ENCODE measurements at places on chromosomes 3 and 15. TPM values are rescaled to one million over a fixed set of nuclear protein-coding genes. Genes with fewer than 3 reads are reported as not detected.
A peak's percentile ranks its signal among the peaks of the same experiment; 100 is the strongest.

DNA sequence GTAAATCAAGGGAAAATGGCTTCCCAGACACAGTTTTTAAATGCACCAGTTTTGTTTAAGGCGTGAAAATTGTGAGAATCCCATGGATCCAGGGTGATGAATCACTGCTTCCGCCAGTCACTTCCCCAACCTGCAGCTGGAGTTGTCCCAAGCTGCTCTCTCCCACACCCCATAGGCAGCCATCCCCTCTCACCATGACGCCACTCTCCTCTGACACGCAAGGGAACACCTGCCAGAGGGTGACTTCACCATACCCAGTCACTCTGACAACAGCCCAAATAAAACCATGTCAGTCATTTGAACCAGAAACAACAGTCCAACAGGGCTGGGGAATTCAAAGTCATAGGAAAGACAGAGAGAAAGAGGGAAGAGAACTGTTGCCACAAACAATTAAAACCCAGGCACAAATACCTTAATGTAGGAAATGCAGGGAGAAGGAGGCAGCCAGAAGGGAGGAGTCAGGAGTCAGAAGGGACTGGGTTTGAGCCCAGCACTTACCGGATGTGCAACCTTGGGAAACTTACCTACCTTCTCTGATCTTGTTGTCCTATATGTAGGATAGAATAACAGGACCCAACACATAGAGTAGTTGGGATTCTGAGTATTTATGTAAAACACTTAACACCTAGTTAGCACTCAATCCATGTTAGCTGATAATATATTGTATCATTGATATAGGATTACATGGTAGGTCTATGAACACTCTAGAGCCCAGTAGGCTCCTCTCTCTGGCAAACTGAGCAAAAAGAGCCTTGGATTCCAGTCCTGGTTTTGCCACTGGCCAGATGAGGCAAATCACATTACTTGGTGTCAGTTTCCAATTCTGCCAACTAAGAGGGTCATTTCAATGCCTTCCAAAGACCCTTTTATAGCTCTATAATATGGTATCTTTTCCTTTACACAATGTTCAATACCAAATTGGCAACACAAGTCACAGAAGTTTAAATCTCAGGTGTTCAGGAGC, 326.3 kb upstream of the ICE2 start:
- DNase-seq, result no peak

- no peak for DNase-seq
These were observed 134.8 kb downstream of the PDE8A start for GRCh38 chr15:85116494-85116893.

DNA sequence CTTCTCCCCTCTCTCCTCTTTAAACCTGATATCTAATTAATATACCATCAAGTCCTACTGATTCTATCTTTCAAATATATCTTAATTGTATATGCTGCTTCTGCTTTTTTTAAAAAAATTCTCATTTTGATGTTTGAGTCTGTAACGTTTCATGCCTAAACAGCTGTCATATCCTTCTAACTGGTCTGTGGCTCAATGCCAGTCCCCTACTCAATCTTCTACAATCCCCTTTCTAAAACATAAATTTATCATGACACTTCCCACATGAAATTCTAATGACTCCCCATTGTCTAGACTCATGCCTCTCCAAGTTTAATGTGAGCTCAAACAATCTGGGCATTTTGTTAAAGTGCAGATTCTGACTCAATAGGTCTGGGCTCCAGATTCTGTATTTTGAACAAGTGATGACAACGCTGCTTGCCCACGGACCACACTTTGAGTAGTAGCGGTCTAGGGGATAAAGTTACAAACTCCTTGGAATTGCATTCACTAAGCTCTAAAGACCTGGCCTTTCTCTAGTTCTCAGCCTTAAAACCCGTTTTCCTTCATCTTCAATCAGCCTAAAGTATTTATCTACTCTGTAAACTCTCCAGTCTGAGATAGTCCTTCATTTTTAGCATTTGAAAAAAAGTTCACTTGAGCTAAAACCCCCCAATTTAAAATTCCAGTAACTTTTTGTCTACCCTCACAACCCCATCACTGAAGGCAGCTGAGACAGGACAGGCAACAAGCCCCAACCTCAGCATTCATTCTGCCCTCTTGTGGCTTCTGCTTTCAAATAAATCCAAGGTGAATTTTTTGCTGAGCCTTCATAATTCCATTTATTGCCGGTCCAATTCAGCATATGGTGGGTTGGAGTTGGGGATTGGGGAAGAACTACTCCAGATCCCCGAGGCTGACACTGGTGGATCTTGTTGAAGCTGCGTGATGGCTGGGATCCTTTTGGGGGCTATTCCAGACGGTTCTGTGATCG, 88.1 kb upstream of the THRB start:
- DNase-seq, result no peak

DNA sequence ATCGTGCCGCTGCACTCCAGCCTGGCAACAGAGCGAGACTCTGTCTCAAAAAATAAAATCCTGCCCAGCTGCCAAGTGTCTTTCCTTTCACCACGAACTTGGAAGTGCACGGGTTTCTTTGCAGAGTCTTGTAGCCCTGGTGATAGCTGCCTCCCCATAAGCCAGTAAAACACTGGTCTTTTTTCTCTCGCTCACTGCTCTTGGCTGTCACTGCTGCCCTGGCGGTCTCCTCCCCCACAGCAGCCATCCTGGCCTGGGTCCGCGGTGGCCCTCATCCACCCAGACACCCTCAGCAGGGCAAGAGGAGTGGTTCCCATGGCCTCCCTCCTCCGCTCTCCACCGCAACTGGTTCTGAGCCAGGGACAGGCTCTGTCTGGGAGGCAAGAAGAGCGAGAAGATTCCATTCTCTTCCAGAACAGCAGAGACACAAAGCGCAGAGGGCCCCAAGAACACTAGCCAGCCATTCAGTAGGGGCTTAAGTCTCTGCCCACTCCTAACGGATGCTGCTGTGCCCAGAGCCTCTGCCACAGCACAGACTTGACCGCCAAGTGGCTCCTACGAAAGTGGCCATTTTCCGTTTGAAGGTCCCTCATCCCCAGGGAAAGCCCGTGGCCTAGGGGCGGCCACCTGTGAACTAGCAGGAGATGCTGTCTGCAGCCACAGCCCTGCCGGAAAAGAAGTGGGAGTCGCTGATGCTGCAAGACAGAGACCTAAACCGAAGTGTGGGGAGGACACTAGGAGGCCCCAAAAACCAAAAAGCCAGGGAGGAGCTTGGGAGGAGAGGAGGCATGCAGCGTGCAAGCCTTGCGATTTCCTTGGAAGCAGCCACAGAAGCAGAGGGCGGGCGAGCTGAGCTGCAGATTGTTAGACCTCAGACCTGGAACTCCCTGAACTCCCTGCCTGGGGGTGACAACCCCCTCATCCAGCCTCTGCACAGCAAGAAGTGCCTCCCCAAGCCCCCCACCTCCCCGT, 44.1 kb downstream of the KLHL25 start:
- DNase-seq, result no peak

DNA sequence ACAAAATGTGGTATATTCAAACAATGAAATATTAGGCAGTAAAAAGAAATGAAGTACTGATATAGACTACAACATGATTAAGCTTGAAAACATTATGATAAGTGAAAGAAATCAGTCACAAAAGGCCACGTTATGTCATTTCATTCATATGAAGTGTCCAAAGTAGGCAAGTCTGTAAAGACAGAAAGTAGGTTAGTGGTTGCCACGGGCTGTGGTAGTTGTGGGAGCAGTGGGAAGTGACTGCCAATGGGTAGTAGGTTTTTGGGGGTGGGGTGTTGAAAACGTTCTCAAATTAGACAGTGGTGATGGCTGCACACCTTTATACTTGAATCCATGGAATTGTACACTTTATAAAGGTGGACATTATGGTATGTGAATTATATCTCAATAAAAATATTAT, 12.1 kb downstream of the GALNT15 start:
- DNase-seq, result no peak

GRCh38 chr15:61750271-61751084, 309.8 kb downstream of the VPS13C start:
- peak; percentile 64 for DNase-seq

GRCh38 chr3:78871048-78871447, 896.8 kb downstream of the ROBO1 start:
- no peak for DNase-seq

GRCh38 chr3:40247714-40248454, 61.6 kb upstream of the EIF1B start:
- DNase-seq, result no peak

GRCh38 chr3:142285083-142285517, 59.7 kb upstream of the GK5 start:
- no peak for DNase-seq

DNA sequence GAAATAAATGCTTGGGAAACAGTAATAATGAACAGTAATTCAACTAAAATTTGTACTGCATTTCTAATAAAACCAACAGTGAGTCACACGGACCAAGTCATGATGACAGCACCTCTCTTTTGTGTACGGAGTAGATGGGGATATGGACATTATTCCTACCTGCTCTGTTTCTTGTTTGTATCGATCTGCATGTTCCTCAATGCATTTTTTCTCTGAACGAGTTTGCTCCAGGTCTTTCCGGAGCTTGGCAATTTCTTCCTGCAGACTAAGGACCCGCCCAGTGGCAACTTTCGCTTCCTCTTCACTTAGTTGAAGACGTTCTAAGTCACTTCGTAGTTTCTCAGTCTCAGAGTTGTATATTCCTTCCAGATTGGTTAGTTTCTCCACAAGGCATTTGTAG, 74.4 kb upstream of the MYO5C start:
- peak; percentile 57 for DNase-seq

DNA sequence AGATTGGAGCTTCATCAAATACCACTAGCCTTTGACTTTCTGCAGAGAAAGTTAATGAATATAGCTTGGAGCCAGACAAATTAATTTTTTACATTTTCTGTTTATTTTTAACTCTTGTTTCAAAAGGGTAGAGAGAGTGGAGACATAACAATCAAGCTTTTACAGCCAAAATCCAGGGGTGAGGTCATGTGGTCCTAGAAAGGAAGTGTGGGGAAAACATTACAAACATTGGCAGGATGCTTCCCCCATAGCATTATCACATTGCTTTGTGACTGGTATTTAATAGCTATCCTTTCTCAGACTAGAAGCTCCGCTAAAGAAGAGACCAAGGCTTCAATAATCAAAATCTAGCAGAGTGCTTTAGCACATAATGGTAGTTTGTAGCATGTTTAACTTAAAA, 46.4 kb upstream of the PHLDB2 start:
- DNase-seq, result no peak

GRCh38 chr15:72884311-72884710, 100.8 kb upstream of the ADPGK start:
- no peak for DNase-seq

GRCh38 chr3:160568989-160569388, 3.6 kb upstream of the KPNA4 start:
- DNase-seq, result no peak

- no peak for DNase-seq
These were observed 20.3 kb downstream of the XXYLT1 start for GRCh38 chr3:195250473-195251251.

DNA sequence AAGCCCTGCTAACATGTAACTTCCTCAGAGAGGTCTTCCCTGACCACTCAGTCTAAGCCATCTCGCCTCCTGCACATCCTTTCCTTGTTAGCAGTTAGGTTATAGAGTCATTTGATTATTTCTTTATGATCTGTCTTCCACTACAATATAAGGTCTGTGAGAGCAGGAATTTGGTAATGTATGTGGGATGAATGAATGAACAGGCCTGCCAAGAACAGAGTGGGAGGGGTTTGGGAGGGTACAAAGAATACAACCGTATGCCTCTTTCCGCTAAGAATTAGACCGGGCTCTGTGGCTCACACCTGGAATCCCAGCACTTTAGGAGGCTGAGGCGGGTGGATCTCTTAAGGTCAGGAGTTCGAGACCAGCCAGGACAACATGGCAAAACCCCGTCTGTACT, 32.4 kb upstream of the MYO1E start:
- DNase-seq, result no peak

- DNase-seq, result no peak
These were observed 77.6 kb downstream of the POLR2M start for GRCh38 chr15:57784081-57784511.

DNA sequence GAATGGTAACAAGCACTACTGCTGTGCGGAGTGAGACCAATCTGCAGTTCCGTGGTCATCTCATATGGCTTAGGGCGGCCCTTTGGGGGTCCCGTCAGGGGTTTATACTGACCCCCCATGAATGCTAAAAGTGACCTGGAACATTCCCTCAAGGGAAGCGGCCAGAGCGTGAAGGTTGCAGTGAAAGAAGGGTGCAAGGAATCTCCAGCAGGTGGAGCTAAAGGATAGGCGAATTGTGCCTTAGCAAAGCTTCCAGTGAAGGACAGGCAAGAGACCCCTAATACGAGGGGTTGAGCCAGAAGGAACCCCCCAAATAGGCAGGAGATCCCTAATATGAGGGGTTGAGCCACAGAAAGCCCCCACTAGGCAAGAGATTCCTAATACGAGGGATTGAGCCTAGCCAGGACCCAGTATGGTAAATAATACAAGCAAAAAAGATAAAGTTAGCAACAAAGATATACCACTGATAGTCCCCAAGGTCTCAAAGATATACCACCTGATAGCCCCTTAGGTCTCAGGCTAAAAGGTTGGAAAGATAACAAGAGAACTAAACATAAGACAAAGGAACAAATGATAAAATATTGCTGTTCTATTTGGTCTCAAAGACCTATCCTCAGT, 32.8 kb downstream of the ZNF589 start:
- DNase-seq, result no peak

DNA sequence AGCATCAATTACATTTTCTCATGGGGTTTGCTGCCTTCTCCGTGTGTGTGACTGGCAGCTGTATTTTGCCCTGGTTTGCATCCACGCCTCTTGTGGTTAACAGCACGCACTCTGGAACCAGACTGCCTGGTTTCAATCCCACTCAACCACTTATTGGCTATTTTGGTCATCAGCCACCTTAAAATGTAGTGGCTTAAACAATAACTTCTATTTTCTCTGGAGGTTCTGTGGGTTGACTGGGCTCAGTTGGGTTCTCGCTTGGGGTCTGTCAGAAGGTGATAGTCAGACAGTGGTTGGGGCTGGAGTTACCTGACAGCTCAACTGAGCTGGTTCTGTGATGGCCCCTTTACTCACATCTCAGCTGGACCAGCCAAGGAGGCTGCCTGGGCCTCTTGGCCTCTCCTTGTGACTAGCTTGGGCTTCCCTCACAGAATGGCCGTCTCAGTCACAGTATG, 36.8 kb downstream of the EHD4 start:
- DNase-seq, result no peak

The GMPS gene
- 39.9 TPM for total RNA-seq

The HCN4 gene
- total RNA-seq, result 0.18 TPM

The PRR20G gene
- total RNA-seq, result not detected

The P3H2 gene
- 61.9 TPM for total RNA-seq

The FBXW12 gene
- total RNA-seq, result not detected

The FAM81A gene
- 1.8 TPM for total RNA-seq

The ADGRG7 gene
- total RNA-seq, result not detected

The SPSB4 gene
- total RNA-seq, result 0.80 TPM

The SLC38A3 gene
- total RNA-seq, result not detected

The TM4SF4 gene
- not detected for total RNA-seq

The ZIC1 gene
- total RNA-seq, result not detected

The OR5K2 gene
- not detected for total RNA-seq

The SLC26A6 gene
- 20.8 TPM for total RNA-seq

All from lower lobe of right lung (tissue), 2 donors.